GM10248 (cell line): ENCODE measurements at places on chromosomes 7 and 10.

GRCh38 chr7:155287284-155287935, 10.3 kb upstream of the INSIG1 start:
- no peak for DNase-seq

- DNase-seq, result no peak
Observed at GRCh38 chr10:105986912-105987635, 1177.4 kb downstream of the SORCS1 start.

DNA sequence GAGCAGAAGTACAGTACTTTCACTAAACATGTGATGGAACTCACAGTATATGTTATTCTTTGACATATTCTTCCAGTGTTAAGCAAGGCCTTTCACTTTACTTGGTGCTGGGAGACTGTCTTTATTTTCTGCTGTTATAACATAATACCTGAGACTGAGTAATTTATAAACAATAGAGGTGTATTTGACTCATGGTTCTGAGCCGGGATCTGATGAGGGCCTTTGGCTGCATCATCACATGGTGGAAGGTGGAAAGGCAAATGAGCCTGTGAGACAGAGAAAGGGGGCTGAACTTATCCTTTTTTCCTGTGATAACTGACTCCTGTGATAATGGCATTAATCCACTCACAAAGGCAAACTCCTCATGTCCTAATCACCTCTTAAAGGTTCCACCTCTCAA, 1.4 kb downstream of the SUPV3L1 start:
- DNase-seq, result no peak

- no peak for DNase-seq
Observed at GRCh38 chr10:113716109-113716910, 35.2 kb upstream of the PLEKHS1 start.

- no peak for DNase-seq
Observed at GRCh38 chr10:29880856-29881255, 178.5 kb downstream of the JCAD start.

GRCh38 chr10:129870961-129871621, 93.0 kb downstream of the EBF3 start:
- DNase-seq, result no peak

DNA sequence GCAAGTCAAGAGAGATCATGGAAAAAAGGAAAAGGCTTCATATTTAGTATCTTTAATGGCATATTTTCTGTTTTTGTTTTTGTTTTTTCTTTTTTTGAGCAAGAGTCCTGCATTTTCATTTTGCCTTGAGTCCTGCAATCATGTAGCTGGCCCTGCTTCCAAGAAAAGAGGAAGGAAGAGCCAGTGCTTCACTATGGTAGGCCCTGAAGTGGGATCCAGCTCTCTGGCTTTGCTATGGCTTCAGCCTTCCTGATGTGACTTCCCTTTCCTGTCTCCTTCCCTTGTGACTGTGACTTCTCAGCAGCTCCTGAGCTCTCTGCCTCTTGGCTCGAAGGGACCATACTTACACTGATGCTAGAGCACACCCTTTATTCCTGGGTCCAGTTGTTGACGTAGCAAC, 512.3 kb downstream of the INHBA start:
- DNase-seq, result no peak

GRCh38 chr7:31107106-31108090, 55.3 kb downstream of the ADCYAP1R1 start:
- no peak for DNase-seq

GRCh38 chr7:46982928-46983327, 599.0 kb downstream of the TNS3 start:
- no peak for DNase-seq

GRCh38 chr10:31961277-31962074, 32.8 kb upstream of the ARHGAP12 start:
- DNase-seq, result peak; percentile 15

DNA sequence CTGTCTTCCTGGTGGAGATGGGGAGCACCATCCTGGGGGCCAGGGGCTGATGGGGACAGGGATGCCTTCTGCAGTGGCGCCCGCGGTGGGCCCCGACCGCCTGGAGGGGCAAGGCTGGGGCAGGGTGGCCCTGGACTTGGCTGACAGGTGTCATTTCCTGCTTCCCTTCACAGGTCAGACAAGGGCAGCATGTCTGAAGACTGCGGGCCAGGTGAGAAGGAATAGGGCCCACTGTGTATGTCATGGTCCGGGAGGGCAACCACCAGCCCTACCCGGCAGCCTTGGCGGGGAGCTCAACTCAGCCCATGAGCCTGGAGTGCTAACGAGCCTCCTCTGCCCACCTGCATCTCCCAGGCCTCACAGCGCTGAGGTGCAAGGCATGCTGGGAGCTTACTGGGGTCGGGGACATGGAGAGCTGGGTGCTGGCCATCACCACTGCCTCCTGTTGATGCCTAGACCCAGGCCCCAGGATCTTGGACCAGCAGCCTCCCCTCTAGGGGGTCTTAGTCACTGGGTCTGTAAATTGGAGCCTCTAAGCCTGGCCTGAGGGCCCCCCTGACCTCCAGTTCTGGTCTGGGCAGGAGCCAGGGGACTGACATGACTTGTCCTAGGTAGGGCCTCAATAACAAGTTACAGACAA, 28.0 kb upstream of the SRRM3 start:
- DNase-seq, result no peak

DNA sequence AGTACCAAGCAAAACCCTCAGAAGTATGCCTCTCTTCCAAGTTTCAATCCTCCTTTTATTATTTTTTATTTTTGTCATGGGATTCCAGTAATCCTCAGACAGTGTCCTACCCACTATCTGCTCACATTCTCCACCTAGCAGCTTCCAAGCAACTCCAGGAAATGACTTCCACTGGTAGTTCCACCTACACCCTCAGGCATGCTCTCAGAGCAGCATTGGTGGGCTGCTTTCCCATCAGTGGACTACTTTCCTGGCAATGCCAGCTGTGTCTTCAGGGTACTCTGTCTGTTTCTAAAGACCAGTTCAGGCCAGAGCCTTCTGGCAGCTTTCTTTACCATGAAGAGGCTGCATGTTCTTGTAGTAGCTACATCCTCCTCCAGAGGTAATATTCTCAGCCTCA, 244.0 kb downstream of the HGF start:
- DNase-seq, result no peak

- no peak for DNase-seq
Observed at GRCh38 chr7:24700521-24701260, 56.6 kb downstream of the GSDME start.

DNA sequence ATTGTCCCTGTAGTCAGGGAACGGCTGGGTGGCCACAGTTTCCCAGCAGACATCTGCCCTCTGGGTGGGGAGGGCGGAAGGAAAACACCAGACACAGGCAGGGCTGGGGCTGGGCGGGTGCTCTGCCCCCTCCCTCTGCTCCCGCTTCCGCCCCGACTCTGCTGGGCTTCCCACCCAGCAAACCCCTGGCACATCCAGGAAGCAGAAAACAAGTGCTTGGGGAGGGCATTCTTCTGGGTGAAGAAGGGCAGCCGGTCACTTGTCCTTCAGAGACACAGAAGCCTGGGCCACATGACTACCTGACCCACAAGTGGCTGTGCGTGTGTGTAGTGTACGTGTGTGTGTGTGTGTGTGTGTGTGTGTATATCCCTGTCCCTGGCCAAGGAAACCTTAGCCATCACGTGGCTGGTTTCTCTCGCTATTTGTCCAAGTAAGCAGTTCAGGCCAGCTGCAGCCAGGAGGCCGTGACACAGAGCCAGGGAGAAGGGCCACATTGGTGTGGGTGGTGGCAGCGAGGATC, 77.9 kb downstream of the ZMIZ1 start:
- DNase-seq, result no peak
